ENCODE measurements at places on chromosomes 6 and 20. TPM values are rescaled to one million over a fixed set of nuclear protein-coding genes. Genes with fewer than 3 reads are reported as not detected.

DNA sequence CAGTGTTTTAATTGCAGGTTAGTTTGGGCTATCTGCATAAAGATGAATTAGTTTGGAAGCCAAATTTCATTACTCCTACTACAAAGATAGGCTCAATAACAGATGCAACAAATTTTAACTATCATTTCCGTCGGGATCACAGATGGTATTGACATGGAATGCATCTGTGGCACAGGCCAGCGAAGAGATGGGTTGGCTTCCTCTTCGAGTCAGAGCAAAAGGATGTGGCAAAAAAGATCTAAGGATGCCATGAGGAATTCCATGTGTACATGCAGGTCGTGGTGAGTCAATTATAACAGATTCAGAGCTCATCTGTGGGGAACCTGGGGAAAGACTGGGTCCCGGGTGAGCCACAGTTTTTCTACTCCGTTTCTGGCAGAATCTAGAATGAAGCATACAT is 83.0 kb upstream of the CITED2 start:
- DNase-seq: no peak

- DNase-seq: no peak
Measured at GRCh38 chr6:149012040-149012545, 265.3 kb downstream of the UST start.

GRCh38 chr20:24933266-24933908 is 15.7 kb upstream of the CST7 start:
- DNase-seq: no peak

GRCh38 chr6:149867876-149868640 is 3.9 kb upstream of the LRP11 start:
- no peak for DNase-seq

- DNase-seq: no peak
Measured at GRCh38 chr6:14292119-14292518, 174.5 kb downstream of the CD83 start.

DNA sequence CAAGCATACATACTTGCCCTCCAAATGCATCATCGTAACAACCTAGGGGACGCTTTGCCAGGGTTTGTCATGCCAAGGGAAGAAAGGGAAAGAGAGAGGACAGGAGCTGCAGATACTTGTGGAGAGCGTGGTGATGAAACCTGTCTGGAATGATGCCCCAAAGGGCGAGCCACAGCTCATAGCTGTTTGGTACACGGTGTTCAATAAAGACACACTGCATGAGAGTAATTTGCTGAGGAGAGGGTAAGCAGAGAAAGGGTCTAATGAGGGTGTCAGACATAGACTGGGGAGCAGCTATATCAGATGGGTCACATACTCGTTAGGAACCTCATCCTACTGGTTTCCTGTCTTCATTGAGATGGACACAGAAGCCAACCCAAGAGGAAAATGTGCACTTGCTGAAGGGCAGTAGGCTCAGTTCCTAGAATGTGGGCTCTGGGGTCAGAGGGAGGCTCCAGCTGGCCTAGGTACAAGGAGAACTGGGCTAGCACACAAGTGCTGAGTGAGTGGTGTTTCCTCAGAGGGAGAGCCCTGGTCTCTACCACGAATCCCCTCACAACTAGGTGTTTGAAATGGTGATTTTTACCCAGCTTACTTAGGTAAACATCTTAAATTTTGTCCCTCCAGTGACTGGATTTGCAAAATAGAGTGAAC is 5.2 kb upstream of the FOXO3 start:
- no peak for DNase-seq

DNA sequence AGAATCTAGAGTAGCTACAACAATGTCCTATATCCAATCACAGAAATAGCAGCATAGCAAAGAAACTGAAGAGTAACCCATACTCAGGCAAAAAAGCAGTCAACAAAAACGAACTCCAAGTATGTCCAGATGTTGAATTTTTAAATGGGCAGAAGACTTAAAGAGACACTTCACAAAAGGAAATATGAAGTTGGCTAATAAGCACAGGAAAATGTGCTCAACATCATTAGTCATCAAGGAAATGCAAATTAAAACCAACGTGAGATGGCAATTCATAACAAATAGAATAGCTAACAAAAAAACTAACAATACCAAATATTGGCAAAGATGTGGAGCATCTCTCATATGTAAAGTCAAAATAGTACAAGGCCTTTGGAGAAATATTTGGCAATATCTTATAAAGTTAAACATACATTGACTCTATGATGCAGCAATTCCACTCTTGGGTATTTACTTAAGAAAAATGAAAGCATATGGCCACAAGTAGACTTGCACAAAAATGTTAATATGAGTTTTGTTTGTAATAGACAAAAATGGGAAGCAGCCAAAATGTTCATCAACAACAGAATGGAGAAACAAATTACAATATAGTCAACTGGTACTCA is 37.7 kb downstream of the FRK start:
- no peak for DNase-seq

DNA sequence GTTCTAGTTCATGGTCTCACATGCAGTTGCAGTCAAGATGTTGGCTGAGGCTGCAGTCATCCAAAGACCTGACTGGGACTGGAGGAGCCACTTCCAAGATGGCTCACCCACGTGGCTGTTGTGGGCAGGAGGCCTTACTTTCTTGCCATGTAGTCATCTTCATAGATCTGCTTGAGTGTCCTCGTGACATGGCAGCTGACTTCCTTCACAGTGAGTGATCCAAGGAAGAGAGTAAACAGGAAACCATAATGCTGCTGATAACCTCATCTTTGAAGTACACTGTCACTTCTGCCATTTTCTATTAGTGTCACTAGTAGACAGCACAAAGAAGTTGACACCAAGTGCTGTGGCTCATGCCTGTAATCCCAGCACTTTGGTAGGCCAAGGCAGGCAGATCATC is 40.1 kb upstream of the AKIRIN2 start:
- DNase-seq: no peak

GRCh38 chr6:124430740-124431318 is 531.4 kb upstream of the RNF217 start:
- DNase-seq: no peak

DNA sequence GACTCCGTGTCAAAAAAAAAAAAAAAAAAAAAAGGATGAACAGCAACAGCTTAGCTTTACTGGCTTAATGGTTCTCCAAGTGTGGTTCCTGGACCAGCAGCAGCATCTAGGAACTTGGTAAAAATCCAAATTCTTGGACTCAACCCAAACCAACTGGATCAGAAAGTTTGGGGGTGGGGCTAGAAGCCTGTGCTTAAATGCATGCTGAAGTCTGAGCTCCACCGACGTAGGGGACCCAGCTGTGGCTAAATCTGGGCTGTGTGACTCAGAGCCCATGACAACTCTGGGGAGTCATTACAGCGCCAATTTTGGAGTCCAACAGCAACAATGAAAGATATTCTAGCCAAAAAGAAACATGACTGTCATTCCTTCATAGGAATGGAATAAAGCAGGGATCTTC is 13.6 kb upstream of the CHD6 start:
- DNase-seq: peak; percentile 73

DNA sequence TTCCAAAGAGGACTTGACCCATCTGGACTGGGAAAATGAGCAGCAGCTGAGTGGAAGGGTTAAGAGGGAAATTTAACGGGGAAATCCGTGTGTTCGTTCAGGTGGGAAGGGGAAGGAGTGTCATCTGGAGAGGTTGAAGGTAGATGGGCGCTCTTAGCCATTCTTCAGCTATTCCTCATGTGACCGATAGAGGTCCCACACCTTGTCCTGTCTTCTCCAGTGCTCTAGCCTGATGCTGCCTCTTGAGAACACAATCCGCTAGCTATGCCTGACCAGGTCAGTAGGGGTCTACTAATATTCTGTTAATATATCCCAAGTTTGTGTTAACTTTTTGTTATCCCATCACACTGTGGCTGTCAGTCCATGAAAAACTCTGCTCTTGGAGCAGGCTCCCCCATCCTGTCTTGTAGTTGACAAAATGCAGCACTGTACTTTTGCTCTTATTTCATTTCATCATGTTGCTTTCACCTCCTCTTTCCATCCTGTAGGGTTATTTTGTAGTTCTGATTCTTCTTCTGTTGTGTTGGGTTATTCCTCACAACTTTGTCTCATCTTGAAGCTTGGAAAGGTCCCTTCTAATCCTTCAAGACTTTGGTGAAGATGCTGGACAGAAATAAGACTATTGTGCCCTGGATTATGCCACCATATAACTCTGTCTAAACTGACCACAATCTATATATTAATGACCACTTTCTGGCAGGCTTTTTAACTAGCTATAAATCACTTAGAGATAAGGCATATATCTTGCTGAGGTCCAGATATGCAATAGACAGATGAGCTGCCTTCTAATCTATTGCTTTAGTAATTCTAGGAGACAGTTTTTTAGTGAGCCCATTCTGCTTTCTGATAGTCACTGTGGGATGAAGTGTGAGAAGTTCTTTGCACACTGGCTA is 123.4 kb upstream of the SUPT3H start:
- no peak for DNase-seq

DNA sequence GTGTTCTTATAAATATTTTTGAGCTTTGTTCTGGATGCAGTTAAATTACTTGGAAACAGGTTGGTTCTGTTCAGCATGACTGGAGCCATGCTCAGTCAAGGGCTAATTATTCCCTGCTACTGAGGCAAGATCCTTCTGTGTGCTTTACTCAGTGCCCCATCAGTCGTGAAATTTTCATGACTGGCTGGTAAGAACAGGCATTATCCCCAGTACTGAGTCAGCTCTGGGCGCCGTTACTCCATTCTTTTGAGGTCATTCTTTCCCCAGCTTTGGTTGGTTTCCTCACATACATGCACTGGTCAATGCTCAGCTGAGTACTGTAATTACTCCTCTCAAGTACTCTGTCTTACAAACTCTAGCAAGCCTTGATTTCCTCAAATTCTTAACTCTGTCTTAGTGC is 71.3 kb downstream of the CDKAL1 start:
- no peak for DNase-seq

DNA sequence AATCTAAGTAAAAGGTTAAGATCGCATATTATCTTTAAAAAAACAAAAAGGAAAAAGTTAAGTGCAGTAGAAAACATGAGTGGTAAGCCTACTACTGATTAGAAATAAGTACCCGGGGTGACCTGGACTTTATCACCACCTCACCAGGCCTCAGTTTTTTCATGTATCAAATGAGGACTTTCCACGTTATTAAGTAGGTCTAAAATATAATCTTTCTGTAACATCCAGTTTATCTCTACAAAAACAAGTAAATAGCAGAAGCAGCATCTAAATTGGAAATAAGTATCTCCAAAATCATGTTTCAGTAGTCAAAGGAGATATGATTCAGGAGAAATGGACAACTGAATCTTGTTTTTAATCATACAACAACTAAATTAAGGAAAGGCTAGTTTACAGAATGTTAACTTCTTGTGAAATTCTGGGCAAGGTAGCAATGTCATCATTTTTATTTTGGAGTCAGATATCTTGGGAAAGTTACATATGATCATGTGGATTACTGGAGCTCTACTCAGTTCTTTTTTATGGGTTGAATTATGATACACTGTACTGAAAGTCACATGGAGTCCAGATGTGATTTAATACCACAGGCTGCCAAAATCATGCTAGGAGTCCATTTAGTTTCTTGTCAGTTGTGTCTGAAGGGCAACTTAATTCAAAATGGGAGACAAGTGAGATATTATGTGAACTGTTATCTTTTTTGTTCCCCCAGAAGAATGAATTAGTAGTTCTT is 114.7 kb upstream of the PRL start:
- no peak for DNase-seq

DNA sequence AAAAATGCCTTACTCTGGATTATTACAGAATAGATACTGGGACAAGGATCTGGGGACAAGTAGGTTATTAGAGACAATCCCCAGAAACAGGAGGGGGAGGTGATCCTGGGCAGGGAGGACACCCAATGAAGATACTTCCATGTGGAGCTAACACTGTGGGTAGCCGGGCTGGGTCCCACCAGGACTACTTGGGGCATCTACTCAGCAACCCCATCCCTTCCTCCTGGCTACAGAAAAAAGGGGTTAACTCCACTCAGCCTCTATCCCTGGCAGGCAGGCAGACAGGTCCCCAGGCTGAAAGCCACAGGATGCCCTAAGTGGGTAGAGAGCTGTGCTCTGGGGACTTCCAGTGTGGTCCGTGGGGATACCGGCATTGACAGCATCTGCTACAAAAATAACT is 68.0 kb upstream of the NXT1 start:
- DNase-seq: no peak

DNA sequence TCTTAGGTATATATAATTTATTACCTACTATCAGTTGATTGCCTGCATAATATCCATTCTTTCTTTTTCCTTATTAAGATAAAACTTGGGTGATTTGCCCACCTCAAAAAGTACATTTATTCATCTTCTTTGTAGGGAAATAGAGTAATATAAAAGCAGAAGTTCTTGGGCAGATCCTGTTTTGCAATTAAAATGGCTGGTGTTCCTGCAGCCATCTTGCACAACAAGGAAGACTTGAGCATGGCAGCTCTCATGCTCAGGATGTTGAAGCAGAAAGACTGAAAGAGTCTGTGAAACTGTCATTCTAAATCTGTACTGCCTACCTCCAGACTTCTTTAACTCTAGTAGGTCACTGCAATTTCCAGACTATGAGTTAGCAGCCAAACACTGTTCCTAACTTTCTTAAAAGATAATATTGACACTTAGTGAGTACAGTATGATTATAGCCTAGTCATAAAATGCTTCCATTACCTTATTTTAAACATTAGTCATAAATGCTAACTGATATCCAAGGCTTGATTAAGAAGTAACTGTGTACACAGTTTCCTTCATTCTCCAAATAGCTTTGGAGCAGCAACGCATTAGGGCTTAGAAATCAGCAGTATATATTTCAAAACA is 24.6 kb upstream of the HTR1B start:
- no peak for DNase-seq

GRCh38 chr6:1554476-1555310 is 55.0 kb upstream of the FOXC1 start:
- peak; percentile 73 for DNase-seq

DNA sequence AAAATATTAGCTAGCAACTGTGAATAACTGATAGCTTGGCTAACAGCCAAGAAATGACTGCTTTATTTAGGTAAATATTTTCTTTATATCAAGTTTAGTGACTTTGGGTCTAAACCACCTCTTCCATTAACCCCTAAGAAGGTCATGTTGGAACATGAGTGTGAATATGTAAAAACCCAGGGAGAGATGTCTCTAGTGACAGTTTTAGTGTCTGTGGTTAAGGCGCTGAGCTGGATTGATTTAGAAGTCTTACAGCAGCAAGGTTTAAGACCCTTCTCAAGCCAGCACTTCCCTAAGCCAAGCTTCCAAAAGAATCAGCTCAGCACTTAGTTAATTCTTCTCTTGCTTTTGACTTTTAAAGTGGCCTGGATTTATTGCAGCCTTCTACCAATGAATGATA is 11.4 kb upstream of the SIRT5 start:
- DNase-seq: no peak

Gene WFDC12
- total RNA-seq: not detected

Gene ARFGEF2
- 46.5 TPM for total RNA-seq

Gene HLA-DQB1
- total RNA-seq: 0.59 TPM

Gene RPS10
- 830 TPM for total RNA-seq

Gene F13A1
- total RNA-seq: 33.2 TPM

Gene KCNK5
- 2.0 TPM for total RNA-seq

Gene EMILIN3
- total RNA-seq: 4.9 TPM
